Cardiac atrium fibroblast (primary cell): ENCODE measurements at places on chromosomes 7 and 10. TPM values are rescaled to one million over a fixed set of nuclear protein-coding genes. Genes with fewer than 3 reads are reported as not detected.

CALML5 gene
- total RNA-seq = not detected in 2 replicates

MPP7 gene
- 0.32 TPM in 1 of 2 replicates, not detected in the other for total RNA-seq

ADAM12 gene
- 7.2 and 19.6 TPM in 2 replicates for total RNA-seq

MCM10 gene
- 2.2 and 2.6 TPM in 2 replicates for total RNA-seq

CHAT gene
- total RNA-seq = not detected in 2 replicates

CALHM3 gene
- total RNA-seq = not detected in 2 replicates

SPDYE9 gene
- total RNA-seq = not detected in 2 replicates

GNAT3 gene
- not detected in 2 replicates for total RNA-seq

ALOX5 gene
- not detected in 2 replicates for total RNA-seq

PYROXD2 gene
- 9.7 and 14.3 TPM in 2 replicates for total RNA-seq

EGR2 gene
- total RNA-seq = 4.9 and 9.4 TPM in 2 replicates

PSPH gene
- 37.4 and 57.8 TPM in 2 replicates for total RNA-seq

TET1 gene
- total RNA-seq = 2.6 and 4.9 TPM in 2 replicates

PLXNA4 gene
- 9.2 and 15.4 TPM in 2 replicates for total RNA-seq

BEND7 gene
- 0.81 and 1.6 TPM in 2 replicates for total RNA-seq

MYH16 gene
- not detected in 2 replicates for total RNA-seq

GPR85 gene
- total RNA-seq = 0.16 TPM in 1 of 2 replicates, not detected in the other

PSD gene
- 0.72 and 1.1 TPM in 2 replicates for total RNA-seq

LIPM gene
- total RNA-seq = not detected in 2 replicates

TMEM60 gene
- total RNA-seq = 9.9 and 15.9 TPM in 2 replicates

INPP5F gene
- total RNA-seq = 6.5 and 9.4 TPM in 2 replicates

CACNA2D1 gene
- total RNA-seq = 69.7 and 106 TPM in 2 replicates

TWNK gene
- 6.5 and 12.0 TPM in 2 replicates for total RNA-seq

PTPN20 gene
- not detected in 2 replicates for total RNA-seq

ZNF398 gene
- total RNA-seq = 6.3 and 16.5 TPM in 2 replicates

DENND11 gene
- total RNA-seq = 3.8 and 4.4 TPM in 2 replicates

ZNF25 gene
- 6.5 and 8.1 TPM in 2 replicates for total RNA-seq

BCAP29 gene
- 83.9 and 107 TPM in 2 replicates for total RNA-seq

SEMA4G gene
- total RNA-seq = 0.81 and 4.2 TPM in 2 replicates

ZRANB1 gene
- total RNA-seq = 17.5 and 17.7 TPM in 2 replicates

FAM13C gene
- 2.6 and 3.2 TPM in 2 replicates for total RNA-seq

HABP2 gene
- not detected in 2 replicates for total RNA-seq

TRPV5 gene
- not detected in 2 replicates for total RNA-seq

PHKG1 gene
- total RNA-seq = not detected in 2 replicates

OPN1SW gene
- total RNA-seq = not detected in 2 replicates

PVRIG gene
- not detected in 2 replicates for total RNA-seq

ADCYAP1R1 gene
- total RNA-seq = not detected in 2 replicates

GRM3 gene
- not detected in 2 replicates for total RNA-seq

OR6B1 gene
- total RNA-seq = not detected in 2 replicates

TFPI2 gene
- total RNA-seq = 814 and 1,067 TPM in 2 replicates

OR2A12 gene
- not detected in 2 replicates for total RNA-seq

RBM17 gene
- total RNA-seq = 19.9 and 24.8 TPM in 2 replicates

IGF2BP3 gene
- 24.7 and 45.5 TPM in 2 replicates for total RNA-seq

ACHE gene
- 0.16 TPM in 1 of 2 replicates, not detected in the other for total RNA-seq

CROT gene
- 10.4 and 11.0 TPM in 2 replicates for total RNA-seq

CABCOCO1 gene
- total RNA-seq = 0.81 TPM in 1 of 2 replicates, not detected in the other

MMP21 gene
- total RNA-seq = not detected in 2 replicates

PRPS1L1 gene
- total RNA-seq = not detected in 2 replicates

ZNF365 gene
- 0.16 and 0.36 TPM in 2 replicates for total RNA-seq
